NCI-H446 (cell line): ENCODE measurements at places on chromosomes 1 and 21.

DNA sequence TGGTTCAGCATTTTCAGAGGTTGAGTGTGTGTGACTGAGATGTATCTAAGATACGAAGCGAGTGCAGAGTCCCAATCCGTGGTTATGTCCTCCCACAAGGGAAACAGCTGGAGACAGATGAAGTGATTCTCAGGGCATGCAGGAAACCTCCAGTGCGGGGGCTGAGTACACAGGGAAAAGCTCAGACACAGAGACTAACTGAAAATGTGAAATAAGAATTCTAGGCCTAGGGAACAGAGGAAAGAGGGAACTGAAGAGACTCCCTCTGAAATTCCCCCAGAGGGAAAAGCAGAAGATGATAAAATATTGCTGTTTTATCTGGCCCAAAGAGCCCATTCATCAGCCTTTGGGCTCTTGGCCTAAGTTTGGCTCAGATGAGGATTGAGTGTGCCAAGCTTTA is 116.8 kb downstream of the LRRC53 start:
- DNase-seq: no peak

- DNase-seq: peak; percentile 41
Observed at GRCh38 chr21:19122356-19122755, 718.8 kb upstream of the TMPRSS15 start.

- DNase-seq: no peak
Observed at GRCh38 chr1:199218533-199218932, 579.7 kb downstream of the PTPRC start.

DNA sequence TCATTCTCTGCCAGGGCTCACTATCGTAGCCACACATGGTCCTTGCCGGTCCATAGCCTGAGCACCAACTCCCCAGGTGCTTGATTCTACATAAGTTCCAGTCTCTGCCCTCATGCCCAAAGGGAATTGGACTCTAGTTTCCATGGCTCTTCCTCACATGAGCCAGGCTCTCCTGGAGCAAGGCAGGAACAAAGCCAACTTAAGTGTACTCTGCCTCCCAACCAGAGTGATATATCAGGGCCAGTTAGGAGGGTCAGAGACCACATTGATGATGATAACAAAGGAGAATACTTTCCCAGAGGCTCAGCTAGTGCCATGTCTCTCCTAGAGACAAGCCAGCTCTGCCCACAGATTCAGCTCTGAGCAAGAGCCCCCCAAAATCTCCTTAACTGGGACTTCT is 70.9 kb downstream of the ERI3 start:
- no peak for DNase-seq

GRCh38 chr1:228140724-228141225 is 696 bp downstream of the GUK1 start:
- DNase-seq: no peak

DNA sequence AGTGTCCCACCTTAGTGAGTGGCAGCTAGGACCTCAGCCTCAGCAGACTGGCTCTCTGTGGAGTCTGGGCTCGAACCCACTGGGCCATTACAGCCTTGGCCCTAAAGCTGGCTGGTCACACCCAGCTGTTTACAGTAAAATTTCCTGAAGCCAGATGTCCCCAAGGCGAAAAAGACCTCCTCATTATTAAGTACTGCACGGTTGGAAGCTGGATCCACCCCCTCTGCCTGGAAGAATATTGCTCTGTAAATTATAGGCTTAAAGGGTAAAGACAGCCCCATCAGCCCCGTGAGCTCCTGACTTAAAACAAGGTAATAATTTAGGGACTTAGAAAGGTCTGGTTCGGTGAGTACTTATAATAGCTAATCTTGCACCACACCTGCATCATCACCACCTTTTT is 30.3 kb upstream of the TMEM51 start:
- DNase-seq: no peak

DNA sequence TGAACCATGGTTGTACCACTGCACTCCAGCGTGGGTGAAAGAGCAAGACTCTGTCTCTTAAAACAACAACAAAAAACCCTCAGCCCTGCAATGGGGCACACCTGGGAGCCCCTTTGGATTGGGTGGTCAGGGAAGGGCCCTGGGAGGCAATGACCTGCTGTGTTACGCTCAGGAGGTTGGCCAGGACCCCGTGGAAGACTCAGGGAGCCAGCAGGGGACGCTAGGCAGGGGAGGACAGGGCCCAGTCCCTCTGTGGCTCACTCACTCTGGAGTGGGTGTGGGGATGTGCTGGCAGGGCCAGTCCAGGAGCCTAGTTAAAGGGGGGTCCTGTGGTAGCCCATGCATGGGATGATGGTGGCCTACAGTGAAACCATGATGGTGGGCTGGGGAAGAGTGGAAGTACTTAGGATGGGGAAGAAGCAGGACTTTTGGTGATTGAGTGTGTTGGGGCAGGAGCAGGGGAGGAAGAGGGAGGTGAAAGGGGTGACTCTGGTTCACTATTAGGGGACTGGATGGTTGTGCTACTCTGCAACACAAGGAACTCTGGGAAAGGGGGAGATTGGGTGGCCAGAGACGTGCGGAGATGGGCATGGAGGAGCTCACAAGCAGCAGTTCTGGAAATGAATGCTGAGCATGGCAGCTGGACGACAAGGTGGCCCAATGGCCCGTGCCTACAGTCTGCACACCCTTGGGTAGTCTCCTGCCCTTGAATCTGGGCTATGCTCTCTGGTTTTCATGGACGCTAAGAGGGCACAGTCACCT is 56.3 kb upstream of the FAM20B start:
- no peak for DNase-seq

DNA sequence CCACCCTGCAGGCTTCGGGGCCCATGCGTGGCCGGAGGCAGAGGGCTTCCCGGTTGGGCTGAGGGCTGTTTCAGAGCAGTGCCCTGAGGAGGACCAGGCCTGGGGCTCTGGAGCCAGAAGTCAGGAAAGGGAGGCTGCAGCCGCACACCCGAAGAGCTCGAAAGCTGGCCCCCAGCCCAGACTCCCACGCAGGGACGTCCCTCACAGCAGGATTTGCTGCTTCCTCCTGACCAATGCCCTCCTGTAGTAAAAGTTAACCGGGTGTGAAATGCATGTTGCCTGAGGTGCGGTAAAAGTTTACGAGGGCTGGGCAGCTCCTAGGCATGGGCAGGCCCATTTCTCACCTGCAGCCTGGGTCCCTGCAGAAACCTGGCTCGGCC is 101.5 kb upstream of the ARHGEF16 start:
- no peak for DNase-seq

GRCh38 chr1:109677459-109677858 is 9.6 kb downstream of the GSTM2 start:
- DNase-seq: no peak

- DNase-seq: no peak
Observed at GRCh38 chr1:46193285-46193684, 4.9 kb downstream of the POMGNT1 start.

DNA sequence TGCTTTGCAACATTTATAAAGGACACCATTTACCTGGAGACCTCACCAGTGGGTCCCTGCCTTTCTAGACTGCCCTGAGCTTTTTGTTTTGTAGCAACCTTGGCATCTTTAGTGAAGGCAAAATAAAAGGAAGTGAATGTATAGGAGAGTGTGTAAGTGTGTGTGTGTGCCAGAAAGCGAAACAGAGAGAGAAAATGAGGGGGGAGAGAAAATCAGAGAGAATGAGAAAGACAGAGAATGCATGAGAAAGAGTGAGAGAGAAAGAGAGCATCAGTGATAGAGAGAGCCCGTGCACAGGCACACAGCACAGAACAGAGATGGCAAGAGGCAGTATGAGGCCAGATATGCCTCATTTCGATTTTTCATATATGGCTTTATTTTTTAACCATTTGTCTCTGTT is 57.5 kb downstream of the HSD3B1 start:
- DNase-seq: no peak

- no peak for DNase-seq
Observed at GRCh38 chr1:6962478-6962995, 177.3 kb downstream of the CAMTA1 start.

- no peak for DNase-seq
Observed at GRCh38 chr1:206103979-206104378, 13.2 kb downstream of the AVPR1B start.

- DNase-seq: no peak
Observed at GRCh38 chr1:206495011-206495461, 12.3 kb upstream of the RASSF5 start.

GRCh38 chr21:41639766-41640165 is 127.1 kb downstream of the RIPK4 start:
- no peak for DNase-seq

DNA sequence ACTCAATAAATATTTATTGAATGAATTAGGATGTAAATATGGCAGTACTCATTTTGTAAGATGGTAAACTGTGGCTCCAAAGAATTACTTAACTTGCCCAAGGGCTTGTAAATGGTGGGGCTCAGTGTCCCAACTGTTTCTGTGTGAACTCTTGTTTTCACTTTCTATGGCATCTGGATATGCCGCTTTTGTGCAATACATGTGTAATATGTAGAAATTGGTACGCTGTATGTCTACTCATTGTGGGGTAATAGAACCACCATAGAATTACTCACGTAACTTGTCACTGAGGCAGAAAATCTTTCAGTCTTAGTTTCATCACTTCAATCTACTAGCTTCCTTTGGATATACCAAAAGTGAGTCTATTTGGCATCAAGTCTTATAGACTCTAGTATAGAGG is 977 bp downstream of the PRPF3 start:
- no peak for DNase-seq

DNA sequence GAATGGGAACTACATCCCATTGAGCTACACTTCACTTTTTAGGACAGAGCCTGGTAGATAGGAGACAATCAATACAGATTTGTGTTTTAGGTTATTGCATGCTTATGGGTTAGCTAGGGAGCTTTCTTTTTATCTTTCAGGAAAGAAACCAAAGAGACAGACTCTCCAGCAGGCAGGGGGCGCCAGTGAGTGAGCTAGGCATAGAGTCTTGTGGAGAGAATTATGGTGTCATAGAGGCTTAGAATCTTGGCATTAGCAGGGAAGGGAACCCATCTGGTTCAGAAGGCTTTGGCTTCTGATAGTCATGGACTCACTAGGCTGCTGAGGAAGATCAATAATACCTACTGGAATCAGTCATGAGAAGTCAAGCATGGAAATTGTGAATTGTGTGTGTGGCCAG is at the start of gene SMCP:
TSS of gene SMCP (plus strand) at position 281 of the 400 bp plus-strand sequence. CDS start 6,101 bp downstream, outside the sequence.
- no peak for DNase-seq

GRCh38 chr1:186535388-186536133 is 74.6 kb upstream of the PDC start:
- no peak for DNase-seq

DNA sequence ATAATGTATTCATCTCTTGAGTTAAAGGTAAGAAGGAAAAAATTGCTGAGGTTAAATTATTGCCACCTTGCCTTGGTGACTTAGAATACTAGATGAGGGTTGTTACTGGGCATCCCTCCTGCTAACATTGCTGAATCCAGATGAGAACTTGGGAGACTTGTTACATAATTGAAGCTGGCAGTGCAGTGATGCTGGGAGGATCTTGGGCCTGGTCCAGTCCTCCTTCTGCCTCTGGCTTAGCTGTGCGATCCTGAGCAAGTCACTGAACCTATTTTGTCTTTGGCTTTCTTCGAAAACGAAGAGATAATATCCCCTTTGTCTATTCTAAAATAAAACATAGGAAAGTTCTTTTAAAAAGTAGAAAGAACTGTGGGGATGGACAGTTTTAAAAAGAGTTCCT is 244.9 kb upstream of the NRIP1 start:
- DNase-seq: no peak

GRCh38 chr1:111202707-111203623 is 2.5 kb upstream of the DENND2D start:
- DNase-seq: no peak

GRCh38 chr1:162292422-162292849 is 84.2 kb downstream of the SPATA46 start:
- no peak for DNase-seq

GRCh38 chr1:21963477-21964217 is 13.2 kb upstream of the CELA3B start:
- peak; percentile 70 for DNase-seq

DNA sequence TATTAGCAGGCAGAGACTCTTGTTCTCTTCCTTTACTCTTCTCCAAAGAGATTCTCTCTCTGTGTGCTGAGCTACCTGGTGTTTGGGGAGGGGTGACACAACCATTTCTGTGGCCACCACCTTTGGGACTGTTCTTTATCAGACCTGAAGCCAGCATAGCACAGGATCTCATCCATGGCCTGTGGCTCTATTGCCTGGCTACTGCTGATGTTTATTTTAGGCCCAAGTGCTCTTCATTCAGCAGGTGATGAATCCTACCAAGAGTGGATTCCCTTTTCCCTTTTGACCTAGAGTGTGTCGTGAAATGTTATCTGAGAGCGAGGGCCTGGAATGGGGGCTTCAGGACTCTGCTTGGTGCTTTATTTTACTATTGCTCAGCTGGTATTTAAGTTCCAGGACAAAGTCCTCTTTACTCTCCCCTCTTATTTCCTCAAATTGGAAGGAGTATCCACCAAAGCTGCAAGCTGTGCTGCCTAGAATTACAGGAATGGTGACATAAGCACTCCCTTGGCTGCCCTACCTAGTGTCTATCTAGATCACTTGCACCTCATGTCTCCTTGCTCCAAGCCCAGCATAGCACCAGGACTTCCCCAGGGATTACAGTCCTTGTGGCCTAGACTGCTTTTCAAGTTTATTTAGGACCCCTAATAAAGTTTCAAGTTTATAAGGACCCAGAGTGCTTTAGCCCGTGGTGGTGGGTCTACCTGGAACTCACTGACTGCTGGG is 94.7 kb upstream of the GPR52 start:
- DNase-seq: no peak

GRCh38 chr1:92691925-92692324 is 93.0 kb downstream of the EVI5 start:
- no peak for DNase-seq

- DNase-seq: no peak
Observed at GRCh38 chr21:34029743-34030528, 43.4 kb upstream of the MRPS6 start.
